NCI-H2107 (cell line): ENCODE measurements at places on chromosomes 5 and 9.

- DNase-seq: no peak
These were observed 44.4 kb downstream of the DROSHA start for GRCh38 chr5:31487506-31487905.

GRCh38 chr5:21219966-21220365 is 1232.0 kb upstream of the CDH18 start:
- no peak for DNase-seq

DNA sequence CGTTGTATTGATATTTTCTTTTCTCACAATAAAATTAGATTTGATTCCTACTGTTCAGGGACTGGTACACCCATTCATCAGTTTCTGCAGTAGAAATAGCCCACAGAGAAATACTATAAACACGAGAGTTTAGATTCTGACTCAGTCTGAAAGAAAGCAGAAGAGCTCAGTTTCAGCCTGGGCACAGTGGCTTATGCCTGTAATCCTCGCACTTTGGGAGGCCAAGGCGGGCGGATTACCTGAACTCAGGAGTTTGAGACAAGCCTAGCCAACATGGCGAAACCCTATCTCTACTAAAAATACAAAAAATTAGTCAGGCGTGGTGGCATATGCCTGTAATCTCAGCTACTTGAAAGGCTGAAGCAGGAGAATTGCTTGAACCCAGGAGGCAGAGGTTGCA is 8.6 kb downstream of the ITK start:
- DNase-seq: no peak

- DNase-seq: no peak
These were observed 39.3 kb upstream of the HK3 start for GRCh38 chr5:176938472-176938871.

GRCh38 chr9:77839459-77840140 is 191.5 kb upstream of the GNA14 start:
- no peak for DNase-seq

- DNase-seq: no peak
These were observed 748.3 kb downstream of the MAT2B start for GRCh38 chr5:164253764-164254163.

GRCh38 chr5:151450605-151451004 is 3.2 kb downstream of the SLC36A1 start:
- DNase-seq: no peak

DNA sequence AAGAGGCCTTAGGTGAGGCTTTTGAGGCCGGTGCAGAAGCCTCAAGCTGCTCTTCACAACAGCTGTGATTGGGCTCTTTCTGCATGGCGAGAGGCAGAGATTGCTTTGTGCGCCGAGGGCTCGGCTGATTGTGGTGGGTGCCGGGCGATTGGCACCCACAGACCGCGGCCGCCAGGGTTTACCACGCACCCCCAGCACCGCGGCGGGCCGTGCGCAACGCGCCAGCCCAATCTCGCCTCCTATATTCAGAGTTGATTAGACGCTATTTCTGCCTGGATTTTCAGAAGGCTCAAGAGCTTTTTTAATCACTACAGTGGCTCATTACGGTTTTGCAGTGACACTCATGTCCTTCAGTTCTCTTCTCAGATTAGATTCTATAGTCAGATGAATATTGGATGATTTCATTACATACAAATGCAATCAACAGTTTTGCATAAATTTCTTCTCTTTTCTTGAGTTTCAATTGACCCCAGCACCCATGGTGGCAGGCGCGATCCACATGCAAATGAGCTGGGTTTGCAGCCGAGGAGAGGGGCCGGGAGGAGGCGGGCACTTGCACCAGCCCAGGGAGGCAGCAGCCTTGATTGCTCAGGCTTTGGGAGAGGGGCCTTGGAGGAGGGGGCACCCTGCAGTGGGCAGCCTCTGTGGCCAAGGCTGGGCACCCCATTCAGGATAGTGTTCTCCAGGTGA is 33.8 kb upstream of the PTGS1 start:
- no peak for DNase-seq

GRCh38 chr5:96214442-96215197 is 218.4 kb downstream of the PCSK1 start:
- DNase-seq: no peak

DNA sequence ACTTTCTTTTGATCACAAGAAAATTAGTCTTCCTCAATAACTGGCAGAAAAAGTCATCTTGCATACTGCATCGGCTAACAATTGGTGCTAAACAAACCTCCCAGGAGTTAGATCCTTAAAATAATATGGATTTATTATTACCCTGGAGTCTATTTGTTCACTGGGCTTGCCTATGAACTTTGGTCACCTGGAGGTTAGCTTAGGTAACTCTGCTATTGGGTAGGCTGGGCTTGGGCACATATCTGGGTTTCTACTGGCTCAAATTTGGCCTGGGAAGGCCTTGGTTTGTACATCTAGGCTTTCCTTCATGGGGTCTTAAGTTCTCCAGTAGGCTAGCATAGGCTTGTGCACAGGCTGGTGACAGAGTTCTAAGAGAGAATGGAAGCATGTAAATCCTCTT is 279.9 kb downstream of the RASEF start:
- no peak for DNase-seq

GRCh38 chr9:81492710-81493447 is 196.5 kb downstream of the TLE1 start:
- DNase-seq: no peak

DNA sequence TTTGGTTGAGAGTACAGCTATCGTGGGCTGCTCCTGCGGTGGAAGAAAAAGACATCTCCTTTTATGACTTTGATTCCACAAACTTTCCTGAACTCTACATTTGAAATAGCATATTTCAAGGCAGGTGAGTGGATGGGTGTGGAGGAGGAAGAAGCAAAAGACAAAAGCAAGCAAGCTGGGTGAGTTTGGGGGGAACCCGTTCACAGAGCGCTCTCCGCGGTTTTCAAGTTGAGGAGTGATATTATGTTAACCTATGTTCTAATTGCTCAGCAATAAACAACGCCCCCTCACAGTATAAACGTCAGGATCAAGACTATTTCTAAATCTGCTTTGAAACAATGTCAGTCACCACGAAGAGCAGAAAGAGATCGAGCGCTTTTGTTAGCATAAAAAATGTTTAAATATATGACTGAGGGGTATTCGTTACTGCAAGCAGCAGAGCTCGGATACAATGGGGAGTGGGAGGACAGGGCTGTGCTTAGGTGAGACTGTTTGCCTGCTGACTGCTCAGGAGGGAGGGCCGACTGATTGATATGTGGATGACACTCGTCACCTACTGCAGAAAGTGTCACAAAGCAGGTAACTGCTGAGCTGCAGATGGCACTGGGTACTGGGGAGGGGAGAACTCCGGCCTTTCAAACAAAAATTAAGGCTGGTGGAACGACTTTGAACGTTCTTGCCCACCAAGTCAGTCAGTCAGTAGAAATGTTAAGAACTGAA is 236.5 kb downstream of the DRD1 start:
- DNase-seq: no peak

- no peak for DNase-seq
These were observed 79.9 kb downstream of the IQGAP2 start for GRCh38 chr5:76482984-76483383.

- no peak for DNase-seq
These were observed 42.5 kb downstream of the ADAM19 start for GRCh38 chr5:157533011-157533481.

- DNase-seq: no peak
These were observed 423.2 kb upstream of the PAPPA start for GRCh38 chr9:115730396-115730795.

GRCh38 chr5:130528474-130528873 is 624.2 kb downstream of the CHSY3 start:
- no peak for DNase-seq

DNA sequence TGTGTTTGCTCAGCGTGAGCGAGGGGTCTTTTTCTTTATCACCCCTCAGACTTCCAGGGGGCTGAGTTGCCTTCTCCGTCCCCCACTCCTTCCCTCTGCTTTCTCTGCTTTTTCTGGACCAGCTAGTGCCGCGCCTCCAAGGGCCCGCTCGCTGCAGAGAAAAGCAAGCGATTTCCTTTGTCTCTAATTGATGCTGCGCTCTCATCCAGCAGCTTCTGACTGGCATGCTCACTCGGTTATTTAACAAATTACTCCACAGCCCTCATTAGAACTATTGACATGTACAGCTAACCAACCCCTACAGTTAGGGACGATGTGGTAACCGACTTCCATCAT is 288.0 kb downstream of the ELAVL2 start:
- DNase-seq: no peak

DNA sequence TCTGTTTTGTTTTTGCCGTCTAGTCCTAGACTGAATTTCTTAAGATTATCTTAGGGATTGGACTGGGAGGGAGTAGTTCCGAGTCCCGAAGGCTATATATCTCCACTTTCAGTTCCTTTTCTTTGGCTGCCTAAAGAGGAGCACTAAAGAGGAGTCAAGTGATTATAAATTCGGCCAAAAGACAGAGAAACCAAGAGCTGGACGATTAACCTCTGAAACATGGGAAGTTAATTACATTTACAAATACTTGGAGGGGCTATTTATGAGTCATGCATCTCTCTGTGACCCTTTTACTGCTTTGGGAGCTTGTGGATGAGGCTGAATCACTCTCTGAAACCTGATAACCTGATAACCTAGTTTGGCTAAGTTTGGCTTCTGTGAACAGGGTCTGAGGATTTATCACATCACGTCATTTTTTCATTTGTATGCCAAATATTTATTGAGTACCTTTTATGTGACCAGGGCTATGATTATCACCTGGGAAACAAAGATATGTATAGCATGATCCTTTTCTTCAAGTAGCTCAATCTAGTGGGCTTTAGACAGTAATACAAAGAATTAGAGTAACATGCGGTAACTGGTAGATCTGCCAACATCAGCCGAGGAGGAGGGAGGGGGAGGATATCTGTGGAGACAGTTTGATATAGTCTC is 180.9 kb downstream of the CD180 start:
- DNase-seq: no peak

GRCh38 chr5:137596941-137597340 is 97.8 kb upstream of the SPOCK1 start:
- no peak for DNase-seq

GRCh38 chr5:123155446-123155960 is 66.5 kb downstream of the PRDM6 start:
- no peak for DNase-seq

- DNase-seq: peak; percentile 52
These were observed 207.6 kb upstream of the CDKN2B start for GRCh38 chr9:22216730-22217172.

DNA sequence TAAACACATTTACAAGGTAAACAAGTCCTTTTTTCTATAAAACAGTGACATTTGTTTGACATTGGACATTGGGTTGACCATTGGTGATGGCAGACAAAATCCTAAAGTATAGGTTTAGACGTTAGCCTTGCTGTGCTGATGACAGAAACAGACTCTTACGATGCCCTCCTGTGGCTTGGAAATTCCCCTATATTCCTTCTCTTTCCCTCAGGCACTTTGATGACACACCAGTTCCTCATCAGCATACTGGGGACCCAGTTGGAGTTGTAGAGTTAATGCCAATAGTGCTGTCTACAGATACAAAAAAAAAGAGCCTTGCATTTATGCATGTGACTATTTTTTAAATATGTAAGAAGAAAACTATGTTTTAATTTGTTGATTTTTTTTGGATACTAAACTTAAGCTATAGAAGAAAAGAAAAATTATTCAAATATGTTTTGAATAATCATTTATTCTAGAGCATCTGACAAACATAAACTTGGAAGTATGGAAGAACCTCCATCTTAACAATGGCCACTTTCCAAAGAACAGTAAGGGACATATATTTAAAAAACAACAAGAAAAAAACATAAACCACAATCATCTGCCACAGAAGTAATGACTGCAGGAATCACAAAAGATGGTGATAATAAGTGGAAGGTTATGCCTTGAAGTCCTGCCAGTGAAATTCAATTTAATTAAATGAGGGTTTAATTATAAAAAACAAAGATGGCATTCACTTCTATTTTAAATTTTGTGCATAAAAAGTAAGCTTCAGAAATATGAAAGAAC is 75.6 kb upstream of the SNCAIP start:
- DNase-seq: no peak

DNA sequence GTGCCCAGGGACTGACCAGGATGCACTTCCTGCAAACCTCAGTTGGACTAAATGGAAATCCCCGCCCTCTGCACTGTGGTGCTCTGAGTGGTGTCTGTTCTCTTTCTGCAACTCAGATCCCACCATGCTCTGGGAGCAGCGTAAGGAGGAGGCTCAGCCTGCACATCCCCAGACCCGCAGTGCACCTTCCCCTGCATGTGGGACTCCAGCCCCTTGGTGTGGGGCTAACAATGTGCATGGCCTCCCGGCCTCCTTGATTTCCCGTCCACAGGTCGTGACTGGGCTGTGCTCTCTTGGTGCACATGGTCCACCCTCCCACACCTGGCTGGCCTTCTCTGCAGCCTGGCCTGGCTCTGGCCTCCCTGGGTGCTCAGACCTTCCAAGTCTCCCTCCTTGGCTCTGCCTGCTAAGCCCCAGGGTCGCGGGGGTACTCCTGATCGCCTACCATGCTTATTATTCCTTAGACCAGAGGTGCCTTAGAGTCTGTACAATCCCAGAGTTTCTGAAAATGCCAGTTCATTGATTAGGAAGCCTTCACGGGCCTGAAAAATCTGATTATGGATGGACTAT is 397.5 kb downstream of the IRX2 start:
- no peak for DNase-seq

GRCh38 chr5:53927668-53928247 is 367.3 kb downstream of the NDUFS4 start:
- no peak for DNase-seq

- DNase-seq: no peak
These were observed 160.2 kb upstream of the DAPK1 start for GRCh38 chr9:87337335-87338087.

- no peak for DNase-seq
These were observed 23.5 kb upstream of the SMIM23 start for GRCh38 chr5:171762021-171762608.

DNA sequence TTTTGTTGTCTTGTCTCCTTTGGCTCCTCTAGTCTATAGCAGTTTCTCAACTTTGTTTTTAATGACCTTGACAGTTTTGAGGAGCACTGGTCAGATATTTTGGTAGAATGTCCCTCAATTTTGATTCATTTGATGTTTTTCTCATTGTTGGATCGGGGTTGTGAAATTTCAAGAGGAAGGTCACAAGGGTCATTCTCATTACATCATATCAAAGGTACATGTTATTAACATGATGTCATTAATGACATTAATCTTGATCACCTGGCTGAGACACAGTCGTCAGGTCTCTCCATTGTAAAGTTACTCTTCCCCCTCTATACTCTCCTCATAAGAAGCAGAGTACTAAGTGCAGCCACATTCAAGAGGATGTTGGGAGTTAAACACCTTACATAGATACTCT is 7.2 kb downstream of the ISOC1 start:
- no peak for DNase-seq

DNA sequence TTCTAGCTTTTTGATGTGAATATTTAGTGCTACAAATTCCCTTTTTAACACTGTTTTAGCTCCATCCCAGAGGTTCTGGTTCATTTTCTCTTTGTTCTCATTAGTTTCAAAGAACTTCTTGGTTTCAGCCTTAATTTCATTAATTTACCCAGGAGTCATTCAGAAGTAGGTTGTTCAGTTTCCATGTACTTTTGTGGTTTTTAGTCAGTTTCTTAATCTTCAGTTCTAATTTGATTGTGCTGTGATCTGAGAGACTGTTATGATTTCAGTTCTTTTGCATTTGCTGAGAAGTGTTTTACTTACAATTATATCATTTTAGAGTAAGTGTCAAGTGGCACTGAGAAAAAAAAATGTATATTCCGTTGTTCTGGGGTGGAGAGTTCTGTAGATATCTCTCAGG is 240.1 kb upstream of the RASA1 start:
- DNase-seq: no peak
